Activated CD4-positive, alpha-beta memory T cell treated with anti-CD3 and anti-CD28 coated beads, Interleukin-2, amount 10 ng/mL, durations not matched to agents 7 days and 5 days (primary cell): ENCODE measurements at places on chromosomes 2 and 18.

- H3K36me3 ChIP-seq, result no peaks in the 10 kb centered on the region
- H3K4me1 ChIP-seq, result peaks cover 3% of the 10 kb centered on the region
- DNase-seq, result no peak
- H3K27me3 ChIP-seq, result no peaks in the 10 kb centered on the region
- H3K4me3 ChIP-seq, result no peak overlapping the region
Observed at GRCh38 chr2:17309741-17310339, 208.4 kb downstream of the RAD51AP2 start.

- H3K4me3 ChIP-seq, result no peak overlapping the region
- H3K36me3 ChIP-seq, result peaks cover 15% of the 10 kb centered on the region
- H3K4me1 ChIP-seq, result peaks cover 23% of the 10 kb centered on the region
- no peaks in the 10 kb centered on the region for H3K27me3 ChIP-seq
Observed at GRCh38 chr2:226903179-226903578, 67.3 kb downstream of the RHBDD1 start.

DNA sequence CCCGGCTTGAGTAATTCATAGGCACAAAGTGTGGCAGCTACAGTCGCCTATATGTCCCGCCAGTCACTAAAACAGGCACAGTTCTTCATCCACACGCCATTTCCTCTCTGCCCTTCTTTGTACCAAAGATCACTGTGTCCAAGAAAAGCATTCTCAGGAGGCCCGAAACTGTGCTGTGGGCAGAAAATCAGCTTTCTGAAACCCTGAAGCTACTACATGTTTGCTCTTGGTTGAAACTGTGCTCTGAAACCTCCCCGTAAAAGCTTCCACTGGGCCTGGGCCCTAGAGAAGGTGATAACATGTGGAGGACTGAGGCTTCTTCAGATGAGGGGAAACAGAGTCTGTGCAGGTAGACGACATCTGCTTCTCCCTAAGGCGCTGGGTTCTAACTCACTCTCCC lies 75.6 kb upstream of the ID2 start:
- H3K27me3 ChIP-seq, result peaks cover 14% of the 10 kb centered on the region
- H3K27ac ChIP-seq, result no peak overlapping the region
- H3K4me3 ChIP-seq, result no peak overlapping the region
- peaks cover 34% of the 10 kb centered on the region for H3K4me1 ChIP-seq
- H3K36me3 ChIP-seq, result peaks cover 5% of the 10 kb centered on the region
- DNase-seq, result no peak

DNA sequence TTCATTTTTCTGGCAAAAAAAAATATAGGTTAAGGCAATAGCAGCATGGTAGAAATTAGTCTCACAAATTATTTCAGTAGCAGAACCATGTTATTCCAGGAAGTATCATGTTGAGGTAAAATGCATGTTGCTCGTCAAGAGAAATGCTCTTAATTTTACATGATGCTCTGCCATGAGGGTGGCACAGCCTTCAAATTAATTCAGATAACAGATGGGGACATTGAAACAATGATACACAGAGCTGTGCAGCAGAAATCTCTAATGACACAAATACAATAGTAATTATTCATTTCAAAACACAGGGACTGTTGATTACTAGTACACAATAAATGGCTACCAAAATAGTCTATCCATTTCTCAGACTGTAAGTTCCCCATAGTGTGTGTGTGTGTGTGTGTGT lies 24.8 kb downstream of the GAREM1 start:
- no peak for DNase-seq
- H3K4me3 ChIP-seq, result no peak overlapping the region
- H3K4me1 ChIP-seq, result no peaks in the 10 kb centered on the region
- H3K27me3 ChIP-seq, result peaks cover 14% of the 10 kb centered on the region
- no peaks in the 10 kb centered on the region for H3K36me3 ChIP-seq
- H3K27ac ChIP-seq, result no peak overlapping the region

- no peaks in the 10 kb centered on the region for H3K27me3 ChIP-seq
- H3K36me3 ChIP-seq, result no peaks in the 10 kb centered on the region
- no peak overlapping the region for H3K4me3 ChIP-seq
- no peak for DNase-seq
- no peaks in the 10 kb centered on the region for H3K4me1 ChIP-seq
Observed at GRCh38 chr2:118654945-118655344, 192.5 kb downstream of the EN1 start.

- DNase-seq, result no peak
- H3K36me3 ChIP-seq, result no peaks in the 10 kb centered on the region
- H3K4me1 ChIP-seq, result peaks cover 10% of the 10 kb centered on the region
Observed at GRCh38 chr18:63832470-63832869, 55.0 kb upstream of the SERPINB2 start.
